ENCODE measurements at places on chromosomes 1 and 21. TPM values are rescaled to one million over a fixed set of nuclear protein-coding genes. Genes with fewer than 3 reads are reported as not detected.

The SELL gene
- total RNA-seq: 2.2 TPM

The CASQ2 gene
- total RNA-seq: 271 TPM

The BNIPL gene
- 0.96 TPM for total RNA-seq

The PCBP3 gene
- 0.29 TPM for total RNA-seq

The PGLYRP4 gene
- not detected for total RNA-seq

The RCSD1 gene
- 21.1 TPM for total RNA-seq

The TSTD1 gene
- 33.9 TPM for total RNA-seq

The TRIM17 gene
- total RNA-seq: not detected

The MATN1 gene
- total RNA-seq: not detected

The TMEM269 gene
- total RNA-seq: 0.43 TPM

The RHOC gene
- total RNA-seq: 74.0 TPM

The NECTIN4 gene
- not detected for total RNA-seq

The CFHR3 gene
- total RNA-seq: not detected

- no peak for DNase-seq
These were observed 94.7 kb downstream of the LIPI start for GRCh38 chr21:14116080-14116481.

GRCh38 chr1:203486618-203487370 lies 7.2 kb upstream of the OPTC start:
- no peak for DNase-seq

- DNase-seq: peak; percentile 34
These were observed 1.4 kb downstream of the ARF1 start for GRCh38 chr1:228083871-228084278.

- DNase-seq: no peak
These were observed 16.0 kb upstream of the OVAAL start for GRCh38 chr1:180542838-180543145.

- DNase-seq: no peak
These were observed 5.9 kb downstream of the LHX9 start for GRCh38 chr1:197923038-197923437.

DNA sequence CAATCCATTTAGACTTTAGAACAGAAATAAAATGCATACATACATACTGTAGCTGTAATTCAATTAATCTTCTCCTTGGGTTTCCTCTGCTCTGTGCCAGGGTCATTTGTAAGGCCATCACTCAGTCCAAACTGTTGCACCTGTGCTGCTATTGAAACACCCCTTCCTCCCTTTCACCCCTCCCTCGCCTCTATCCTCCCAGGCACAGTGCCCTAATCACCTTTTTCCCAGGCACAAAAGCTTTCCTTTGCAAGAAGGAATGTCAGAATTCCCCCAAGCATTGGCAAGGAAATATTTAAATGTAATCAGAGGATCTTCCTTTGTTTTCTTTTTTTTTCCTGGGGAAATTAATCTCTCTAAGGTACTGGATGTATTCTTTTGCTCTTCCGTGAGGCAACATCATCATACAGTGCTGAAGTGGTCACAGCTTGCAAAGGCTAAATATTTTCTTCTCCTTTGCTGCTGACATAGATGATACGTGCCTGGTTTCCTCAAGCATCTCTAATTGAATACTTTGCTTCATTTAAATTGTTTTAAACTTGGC lies 339.3 kb upstream of the NR5A2 start:
- no peak for DNase-seq

GRCh38 chr1:40362699-40363098 lies 10.8 kb upstream of the SMAP2 start:
- DNase-seq: no peak

DNA sequence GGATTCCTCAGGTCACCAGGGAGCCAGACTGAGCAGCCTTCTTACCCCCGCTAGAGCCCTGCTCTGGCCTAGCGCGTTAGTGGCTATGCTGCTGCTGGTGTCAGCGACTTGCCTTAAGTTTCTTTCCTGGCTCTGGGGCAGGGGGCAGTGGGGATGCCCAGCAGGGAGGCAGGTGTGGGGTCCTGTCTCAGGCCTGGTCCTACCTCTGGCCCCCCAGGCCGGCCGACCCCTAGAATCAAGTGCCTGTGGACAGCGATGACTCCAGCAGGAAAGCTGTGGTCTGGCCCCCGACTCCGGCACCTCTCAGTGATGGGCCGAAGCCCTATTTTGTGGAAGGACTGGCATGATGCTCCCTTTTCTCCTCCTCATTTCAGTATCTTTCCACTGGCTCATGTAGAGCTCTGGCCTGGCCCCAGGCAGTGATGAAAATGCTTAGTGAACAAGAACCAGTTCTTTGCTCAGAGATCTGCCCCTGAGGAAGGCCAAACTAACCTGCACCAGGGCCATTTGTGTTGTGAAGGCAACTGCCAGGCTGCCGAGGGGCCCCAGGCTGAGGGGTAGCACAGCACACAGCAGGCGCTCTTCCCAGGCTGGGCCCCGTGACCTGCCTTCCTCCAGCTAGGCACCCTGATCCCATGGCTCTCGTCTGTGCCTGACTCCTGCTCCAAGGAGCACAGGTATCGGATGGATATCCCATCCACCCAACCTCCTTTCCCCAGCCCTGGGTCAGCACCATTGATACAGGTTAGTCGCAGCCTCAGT lies 23.7 kb downstream of the MRPL37 start:
- DNase-seq: no peak

- DNase-seq: no peak
These were observed 3.4 kb downstream of the KRTAP10-11 start for GRCh38 chr21:44649521-44650100.

- DNase-seq: peak; percentile 81
These were observed 9.5 kb upstream of the TNFRSF14 start for GRCh38 chr1:2546515-2547209.

DNA sequence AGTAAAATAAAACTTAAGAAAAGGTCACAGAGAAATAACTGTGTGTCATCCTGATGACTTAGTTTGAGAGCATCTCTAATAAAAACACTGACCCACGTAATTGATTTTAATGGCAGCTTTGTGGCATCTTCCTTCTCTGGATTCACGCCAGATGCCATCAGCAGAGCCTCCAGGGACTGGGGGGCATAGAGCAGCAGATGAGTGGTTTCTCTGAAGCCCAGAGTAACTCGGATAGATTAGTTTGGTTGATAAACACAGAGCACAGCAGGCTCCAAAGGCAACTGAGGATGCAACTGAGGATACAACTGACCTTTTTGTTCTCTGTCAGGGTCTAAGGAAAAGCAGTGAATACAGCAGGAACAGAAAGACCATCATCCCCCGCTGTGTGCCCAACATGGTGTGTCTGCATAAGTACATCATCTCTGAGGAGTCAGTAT lies 180.8 kb downstream of the RPS6KC1 start:
- no peak for DNase-seq

DNA sequence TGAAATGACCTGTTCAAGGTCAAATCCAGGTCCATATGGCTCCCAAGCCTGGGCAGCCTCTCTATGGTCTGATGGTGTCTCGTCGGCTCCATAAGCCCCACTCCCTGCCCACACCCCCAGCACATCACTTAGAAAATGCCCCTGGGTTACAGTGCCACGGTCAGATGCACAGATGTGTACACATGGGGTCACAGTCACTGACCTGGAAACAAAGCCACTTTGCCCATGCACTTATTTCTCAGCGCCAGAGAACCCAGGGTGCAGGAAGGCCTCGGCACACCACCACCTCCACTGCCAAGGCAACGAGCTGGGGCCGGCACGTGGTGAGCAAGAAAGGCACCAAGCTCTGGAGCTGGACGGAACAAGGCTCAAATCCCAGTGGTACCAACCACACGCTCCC lies 24.7 kb downstream of the IFFO2 start:
- no peak for DNase-seq

DNA sequence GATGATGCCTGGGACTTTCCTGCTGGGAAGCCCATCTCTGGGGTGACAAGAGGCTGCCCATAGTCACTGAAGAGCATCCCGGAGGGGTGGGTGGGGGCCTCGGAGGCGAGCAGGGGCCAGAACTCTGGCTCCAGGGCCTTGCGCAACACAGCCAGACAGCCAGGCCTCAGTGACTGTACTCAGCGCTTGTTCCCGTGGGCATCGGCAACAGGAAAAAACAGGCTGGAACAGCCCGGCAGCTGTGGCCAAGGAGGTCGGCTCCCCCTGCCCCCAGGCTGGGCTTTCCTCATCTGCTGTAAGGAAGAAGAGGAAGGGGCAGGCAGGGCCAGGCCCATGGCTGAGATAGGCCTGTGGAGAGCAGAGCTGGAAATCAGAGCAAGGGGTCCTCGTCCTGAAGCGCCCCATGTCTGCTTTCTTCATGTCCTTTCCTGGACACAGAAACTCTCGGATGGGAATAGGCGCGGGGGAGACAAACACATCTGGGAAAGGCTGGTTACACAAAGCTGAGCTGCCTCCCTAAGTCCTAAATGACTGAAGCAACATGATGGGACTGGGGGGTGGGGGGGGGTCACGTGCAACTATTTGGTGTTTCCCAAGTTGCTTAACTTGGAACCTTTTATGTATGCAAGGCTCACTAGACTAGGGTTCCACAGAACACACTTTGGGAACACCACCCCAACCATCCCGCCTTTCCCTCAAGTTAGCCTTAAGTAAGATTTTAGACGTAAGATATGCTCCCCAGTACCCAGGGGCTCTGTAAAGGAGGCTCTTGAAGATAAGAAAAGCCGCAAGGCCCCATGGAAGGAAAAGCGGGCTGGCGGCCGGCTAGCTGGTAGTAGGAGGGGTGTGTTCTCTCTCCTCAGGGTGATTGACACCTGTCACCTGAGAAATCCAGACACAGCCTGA lies 30.7 kb downstream of the HSPG2 start:
- peak; percentile 91 for DNase-seq

- DNase-seq: peak; percentile 90
These were observed 53.4 kb upstream of the EDN2 start for GRCh38 chr1:41537788-41538351.

GRCh38 chr1:40058453-40059337 lies 18.2 kb downstream of the CAP1 start:
- DNase-seq: no peak

GRCh38 chr1:199102239-199102638 lies 463.4 kb downstream of the PTPRC start:
- no peak for DNase-seq

- no peak for DNase-seq
These were observed 512.7 kb upstream of the ADGRL4 start for GRCh38 chr1:79519084-79519760.

DNA sequence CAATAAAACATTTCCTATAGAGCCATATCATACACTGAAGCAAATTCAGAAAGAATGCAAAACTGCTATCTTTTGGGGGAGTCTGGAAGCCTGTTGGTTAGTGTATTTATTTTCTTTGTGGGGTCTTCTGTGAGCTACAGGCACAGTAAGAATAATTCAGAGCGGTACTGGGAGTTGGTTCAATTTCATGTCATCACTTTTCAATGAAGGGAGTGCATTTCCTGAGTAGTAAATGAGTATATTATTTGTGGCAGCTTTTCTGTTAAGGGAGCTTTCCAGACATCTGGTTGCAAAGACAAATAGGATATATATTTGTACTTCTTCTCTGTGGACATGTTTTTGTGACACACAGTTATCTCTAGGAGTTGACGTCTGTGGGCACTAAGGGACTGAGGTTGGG lies 130.6 kb downstream of the HUNK start:
- no peak for DNase-seq

Measured in psoas muscle (tissue), 8 donors.